Activated T-cell treated with anti-CD3 and anti-CD28 coated beads, Interleukin-2, amount 50 U/mL, for 1 hour (primary cell): ENCODE measurements at places on chromosomes 13 and 19.

GRCh38 chr13:33953781-33954180 is 135.8 kb downstream of the RFC3 start:
- no peak for DNase-seq

DNA sequence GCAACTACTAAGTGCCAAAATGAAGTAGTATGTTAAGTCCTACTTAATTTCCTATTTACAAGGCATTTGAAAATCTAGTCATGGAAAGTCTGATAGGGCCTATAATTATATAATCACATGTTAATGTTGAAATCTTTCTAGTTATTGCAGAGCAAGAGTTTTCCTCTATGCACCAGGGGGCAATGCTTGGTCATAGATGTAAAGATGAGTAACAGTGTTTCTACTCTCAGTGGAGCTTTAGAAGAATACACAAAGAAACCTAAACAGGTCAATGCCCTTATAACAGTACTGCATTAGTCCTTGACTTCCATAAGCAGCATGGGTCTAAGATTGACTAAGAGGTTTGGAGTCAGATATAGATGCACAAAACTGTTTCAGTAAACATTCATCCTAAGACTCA is 218.7 kb downstream of the KCTD12 start:
- DNase-seq = no peak

DNA sequence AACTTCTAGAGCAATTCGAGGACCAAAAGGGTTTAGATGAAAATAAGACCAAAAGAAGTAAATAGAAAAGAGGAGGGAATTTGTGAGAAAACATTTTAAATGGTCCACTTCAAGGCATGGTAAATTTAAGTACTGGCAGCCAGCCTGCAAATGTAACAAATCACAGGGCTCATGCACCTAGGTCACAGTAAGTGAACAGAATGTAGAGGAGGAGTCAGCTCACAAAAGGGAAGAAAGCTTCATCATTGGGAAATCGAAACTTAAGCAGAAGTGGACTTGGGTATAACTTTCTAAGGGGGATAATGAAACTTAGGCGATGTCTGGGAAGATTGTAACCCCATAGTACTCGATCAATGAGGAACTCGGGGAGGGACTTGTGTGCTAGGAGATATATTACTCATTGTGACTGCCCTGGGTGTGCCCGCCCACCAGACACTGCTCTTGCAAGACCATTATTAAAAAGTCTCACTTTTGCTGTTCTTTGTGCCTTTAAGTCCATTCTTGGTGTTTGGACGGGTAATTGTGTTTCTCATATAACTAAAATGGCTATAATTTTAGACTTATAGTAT is 1053.6 kb upstream of the MIR17HG start:
- DNase-seq = no peak

DNA sequence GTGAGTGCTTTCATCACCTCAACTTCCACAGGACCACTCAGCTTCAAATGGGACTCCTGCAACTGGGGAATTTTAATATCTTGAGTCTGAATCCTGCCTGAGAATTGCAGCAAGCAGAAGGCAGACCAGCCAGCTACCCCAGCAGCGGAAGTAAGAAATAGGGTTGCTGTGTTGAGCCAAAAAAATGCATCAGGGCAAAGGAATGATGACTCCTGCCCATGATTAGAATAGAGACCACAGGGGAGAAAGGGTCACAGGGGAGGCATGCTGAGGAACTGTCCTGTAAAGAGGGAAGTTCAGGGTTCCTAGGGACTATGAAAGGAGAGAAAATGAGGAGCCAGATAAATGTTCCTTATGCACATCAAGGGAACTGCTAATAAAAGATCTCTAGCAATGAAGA is 370.2 kb downstream of the KCTD12 start:
- no peak for DNase-seq

GRCh38 chr13:64078025-64078424 is 2662.4 kb upstream of the PCDH20 start:
- DNase-seq = no peak

DNA sequence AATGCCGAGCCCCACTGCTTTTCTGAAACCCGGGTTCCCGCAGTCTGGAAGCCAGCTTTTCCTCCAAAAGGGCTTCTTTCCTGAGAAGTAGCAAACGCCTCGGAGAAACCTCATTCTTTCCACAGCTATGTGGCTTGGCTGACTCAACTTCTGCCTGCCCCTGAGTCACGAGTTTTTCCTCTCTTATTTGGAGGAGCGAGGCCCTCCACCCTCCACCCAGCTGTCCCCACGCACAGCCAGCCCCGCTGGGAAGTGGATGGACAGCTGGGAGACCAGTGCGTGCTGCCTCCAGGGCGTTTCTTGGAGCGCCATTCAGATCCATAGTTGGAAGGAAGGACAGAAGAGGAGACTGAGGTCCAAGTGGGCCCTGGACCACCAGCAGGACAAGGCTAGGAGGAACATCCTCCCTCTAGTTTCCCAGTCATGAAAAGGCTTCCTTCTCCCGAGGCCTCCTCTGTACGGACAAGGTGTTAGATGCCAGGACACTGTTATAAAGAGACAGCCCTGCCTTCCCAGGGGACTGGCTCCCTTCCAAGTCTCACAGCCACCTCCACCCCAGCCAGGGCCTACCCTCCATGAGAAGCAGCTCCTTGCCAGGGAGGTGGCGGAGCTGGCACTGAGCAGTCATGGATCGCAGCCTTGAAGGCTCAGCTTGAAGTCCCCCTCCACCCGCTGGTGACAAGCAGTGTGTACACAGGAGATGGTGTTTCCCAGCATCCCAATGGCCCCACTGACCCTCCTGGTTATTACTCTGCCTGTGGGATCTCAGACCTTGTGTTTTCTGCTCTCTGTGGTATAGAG is 2.5 kb upstream of the PLEKHF1 start:
- DNase-seq = peak; percentile 26

GRCh38 chr19:41616792-41617621 is 9.9 kb downstream of the CEACAM4 start:
- no peak for DNase-seq

DNA sequence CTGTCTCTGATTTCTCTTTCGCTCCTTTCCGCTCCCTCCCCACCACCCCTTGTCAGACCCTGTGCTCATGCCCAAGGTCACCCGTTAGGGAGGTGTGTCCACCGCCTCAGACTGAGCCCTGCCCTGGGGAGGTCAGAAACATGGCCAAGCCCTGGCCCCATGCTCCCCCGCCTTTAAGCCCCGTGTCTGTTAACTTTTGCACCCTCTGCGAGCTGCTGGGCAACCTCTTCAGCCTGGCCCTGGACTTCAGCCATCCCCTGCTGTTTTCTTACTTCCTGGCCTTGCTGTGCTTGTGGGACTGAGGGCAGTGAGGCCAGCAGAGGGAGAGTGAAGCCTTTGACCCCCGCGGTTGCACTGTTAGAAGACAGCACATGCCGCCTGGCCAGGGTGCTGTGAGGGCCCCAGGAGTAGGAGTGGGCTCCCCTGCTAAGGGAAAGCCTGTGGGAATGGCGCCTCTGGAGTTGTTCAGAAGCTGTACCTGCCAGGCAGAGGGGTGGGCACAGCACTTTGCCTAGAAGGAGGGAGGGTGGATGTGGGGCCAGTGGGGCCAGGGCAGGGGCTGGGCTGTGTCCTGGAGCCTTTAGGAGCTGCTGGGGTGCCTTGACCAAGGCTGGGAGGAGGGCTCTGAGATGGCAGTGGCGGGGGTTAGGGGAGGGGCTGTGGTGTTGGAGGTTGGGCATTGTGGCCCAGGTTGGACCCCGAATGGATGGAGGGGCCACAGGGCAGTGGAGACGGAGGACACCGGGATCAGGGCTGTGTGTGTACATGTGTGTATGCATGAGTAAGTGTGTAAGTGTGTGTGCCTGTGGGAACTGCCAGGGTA is 7.9 kb downstream of the UPF1 start:
- DNase-seq = no peak

DNA sequence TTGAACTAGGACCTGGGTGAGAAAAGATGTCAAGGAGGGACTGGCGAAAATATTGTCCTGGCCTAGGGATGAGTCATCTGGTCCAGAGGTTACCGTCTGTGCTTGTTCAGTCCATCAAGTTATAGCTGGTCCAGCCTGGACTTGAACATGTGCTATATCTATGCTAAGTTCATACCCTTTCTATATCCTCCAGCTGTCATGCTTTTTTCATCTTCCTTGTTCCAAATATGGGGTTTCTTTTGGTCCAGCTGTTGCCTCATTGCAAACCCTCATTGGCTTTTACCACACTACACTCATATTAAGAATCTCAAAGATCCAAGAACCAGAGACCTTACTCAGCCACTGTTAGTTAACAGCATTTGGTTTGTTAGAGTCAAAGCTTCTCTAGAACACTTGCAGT is 19.1 kb upstream of the KLF12 start:
- no peak for DNase-seq

GRCh38 chr19:38277969-38278680 is 13.8 kb downstream of the SPINT2 start:
- no peak for DNase-seq
